Breast epithelium (tissue), 4 donors: ENCODE measurements at places on chromosomes 6 and 20.

- no peaks in the 10 kb centered on the region for H3K27me3 ChIP-seq
- no peaks in the 10 kb centered on the region for H3K4me1 ChIP-seq
- DNase-seq = no peak
- H3K27ac ChIP-seq = no peak overlapping the region
- H3K36me3 ChIP-seq = no peaks in the 10 kb centered on the region
Observed at GRCh38 chr6:53375847-53376246, 27.1 kb upstream of the ELOVL5 start.

DNA sequence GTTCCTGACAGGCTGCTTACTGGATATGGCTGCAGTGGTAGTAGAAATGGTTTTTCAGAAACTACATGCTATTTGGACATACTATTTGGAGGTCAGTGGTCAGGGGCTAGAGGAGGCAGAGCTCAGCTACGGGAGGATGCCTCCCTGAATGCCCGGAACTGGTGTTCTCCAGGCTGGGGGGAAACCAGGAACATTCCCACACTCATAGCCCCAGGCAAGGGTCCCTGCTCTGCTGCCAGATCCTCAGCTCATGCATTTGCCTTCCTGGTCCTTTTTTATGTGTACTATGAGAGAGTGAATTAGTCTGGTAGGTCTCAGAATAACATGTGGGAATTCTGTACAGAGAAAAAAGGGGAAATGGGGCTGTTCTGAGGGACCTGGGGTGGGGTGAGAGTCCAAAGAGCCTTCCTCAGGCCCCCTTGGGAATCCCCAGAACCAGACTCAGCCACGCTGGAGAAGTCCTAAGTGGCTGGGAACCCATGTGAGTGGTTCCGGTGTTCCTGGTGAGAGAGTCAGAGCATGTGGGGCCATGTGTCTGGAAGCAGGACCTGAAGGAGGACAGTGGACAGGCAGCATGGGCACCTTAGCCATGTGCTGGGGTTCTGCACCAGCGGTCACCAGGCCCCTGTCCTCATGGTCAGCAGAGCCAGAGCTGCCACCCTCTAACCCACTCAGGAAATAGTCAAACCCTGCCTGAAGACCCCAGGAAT lies 58.0 kb upstream of the MYL9 start:
- H3K36me3 ChIP-seq = no peaks in the 10 kb centered on the region
- no peak for DNase-seq
- no peaks in the 10 kb centered on the region for H3K27me3 ChIP-seq
- H3K4me3 ChIP-seq = no peak overlapping the region
- peaks cover 22% of the 10 kb centered on the region for H3K4me1 ChIP-seq
- peak overlapping the region; percentile 78 for H3K27ac ChIP-seq

DNA sequence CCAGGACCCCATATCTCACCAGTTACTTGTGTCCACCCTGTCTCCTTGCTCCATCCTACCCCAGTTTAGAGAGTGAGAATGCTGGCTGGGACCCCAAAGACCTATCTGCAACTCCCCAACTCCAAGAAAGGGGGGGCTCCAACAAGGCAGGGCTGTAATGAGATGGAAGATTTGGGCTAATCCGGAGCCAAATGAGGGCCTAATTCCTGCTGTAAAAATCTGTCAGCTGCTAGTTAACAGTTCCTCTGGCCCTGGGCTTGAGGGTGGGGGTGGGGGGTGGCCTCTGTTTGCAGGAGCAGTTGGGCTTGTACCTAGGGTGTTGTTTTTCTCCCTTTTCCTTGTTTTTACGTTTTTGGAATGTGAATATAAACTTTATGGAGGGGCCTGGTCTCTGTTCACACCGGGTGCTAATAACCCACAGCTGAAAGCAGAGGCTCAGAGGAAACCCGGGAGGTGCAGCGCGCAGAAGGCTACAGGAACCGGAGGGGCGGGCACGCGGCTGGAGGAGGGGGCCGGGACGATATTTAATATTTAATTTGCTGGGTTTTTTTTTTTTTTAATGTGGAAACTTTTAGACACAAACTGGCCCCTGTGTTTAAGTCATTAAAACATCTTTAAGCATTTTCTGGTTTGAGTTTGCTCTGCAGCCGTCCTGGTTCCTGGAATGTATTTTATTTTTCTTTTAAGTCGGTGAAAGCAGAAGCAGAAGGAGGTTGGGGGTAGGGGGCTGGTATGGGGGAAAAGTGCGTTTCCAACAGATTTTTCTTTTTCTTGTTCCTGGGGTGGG lies 70.7 kb downstream of the NCR2 start:
- no peaks in the 10 kb centered on the region for H3K36me3 ChIP-seq
- H3K4me3 ChIP-seq = no peak overlapping the region
- no peak for DNase-seq
- H3K27me3 ChIP-seq = no peaks in the 10 kb centered on the region
- H3K4me1 ChIP-seq = no peaks in the 10 kb centered on the region
- H3K27ac ChIP-seq = no peak overlapping the region

DNA sequence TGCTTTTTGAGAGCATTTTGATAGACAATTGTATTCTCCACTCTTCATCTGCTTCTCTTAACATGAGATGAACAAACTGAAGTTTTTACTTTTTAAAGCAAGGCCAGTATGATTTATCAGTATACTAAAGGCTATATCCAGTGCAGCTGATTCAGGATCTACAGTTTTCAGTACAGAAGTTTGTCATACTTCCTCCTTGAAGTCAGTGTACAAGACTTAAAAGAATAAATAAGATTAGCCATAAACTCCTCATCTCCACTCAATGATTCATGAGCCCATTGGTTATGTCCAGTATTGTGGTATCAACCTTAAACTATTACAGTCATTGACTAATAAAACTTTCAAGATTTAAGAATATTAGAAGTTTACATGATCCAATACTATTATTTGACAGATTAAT lies 374.8 kb upstream of the EPHA7 start:
- no peaks in the 10 kb centered on the region for H3K36me3 ChIP-seq
- H3K27me3 ChIP-seq = no peaks in the 10 kb centered on the region

- no peak overlapping the region for H3K4me3 ChIP-seq
- H3K27me3 ChIP-seq = no peaks in the 10 kb centered on the region
- no peaks in the 10 kb centered on the region for H3K4me1 ChIP-seq
- H3K27ac ChIP-seq = no peak overlapping the region
- H3K36me3 ChIP-seq = no peaks in the 10 kb centered on the region
Observed at GRCh38 chr20:19699180-19699971, 58.7 kb upstream of the RIN2 start.
